IPS-NIHi11 (cell line): ENCODE measurements at places on chromosomes 4 and X.

DNA sequence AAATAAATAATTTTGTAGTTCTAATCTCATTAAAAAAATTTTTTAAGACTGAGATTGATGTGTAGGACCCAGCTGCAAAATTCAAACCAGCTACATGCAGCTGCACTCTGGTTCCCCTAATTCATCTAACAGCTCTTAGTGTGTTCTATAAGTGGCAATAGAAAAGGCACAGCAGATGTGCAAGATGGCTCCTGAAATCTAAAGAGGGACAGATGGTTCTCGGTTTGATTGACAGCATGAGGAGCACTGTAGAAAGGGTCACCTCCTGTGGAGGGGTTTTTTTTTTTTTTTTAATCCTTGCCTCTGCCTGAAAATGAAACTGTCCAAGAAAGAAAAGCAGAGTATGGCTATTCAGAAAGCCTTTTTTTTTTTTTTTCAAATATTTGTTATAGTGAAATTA, 16.9 kb upstream of the OCIAD1 start:
- no peak for DNase-seq

- DNase-seq: no peak
Observed at GRCh38 chr4:16250661-16251365, 24.5 kb upstream of the TAPT1 start.

DNA sequence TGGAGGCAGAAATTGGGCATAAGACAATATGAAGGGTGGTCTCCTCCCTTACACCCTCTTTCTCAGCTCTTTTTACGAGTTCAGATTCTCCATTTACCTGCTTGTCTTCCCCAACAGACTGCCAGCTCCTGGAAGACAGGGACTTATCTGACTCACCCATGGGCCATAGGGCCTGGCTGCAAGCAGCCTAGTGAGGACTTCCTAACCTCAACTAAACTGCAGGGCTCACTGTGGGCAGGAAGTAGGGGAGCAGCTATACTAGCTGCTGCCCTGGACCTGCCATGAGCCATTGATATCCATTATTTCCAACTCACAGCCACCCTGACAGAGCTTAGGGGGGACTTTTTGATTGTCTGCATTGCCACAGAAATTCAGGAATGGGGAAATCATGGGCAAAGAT, 11.5 kb upstream of the ZNF718 start:
- DNase-seq: no peak

- no peak for DNase-seq
Observed at GRCh38 chr4:68750555-68750954, 65.2 kb upstream of the UGT2B10 start.

GRCh38 chr4:62130637-62131036, 930.5 kb downstream of the ADGRL3 start:
- DNase-seq: no peak

DNA sequence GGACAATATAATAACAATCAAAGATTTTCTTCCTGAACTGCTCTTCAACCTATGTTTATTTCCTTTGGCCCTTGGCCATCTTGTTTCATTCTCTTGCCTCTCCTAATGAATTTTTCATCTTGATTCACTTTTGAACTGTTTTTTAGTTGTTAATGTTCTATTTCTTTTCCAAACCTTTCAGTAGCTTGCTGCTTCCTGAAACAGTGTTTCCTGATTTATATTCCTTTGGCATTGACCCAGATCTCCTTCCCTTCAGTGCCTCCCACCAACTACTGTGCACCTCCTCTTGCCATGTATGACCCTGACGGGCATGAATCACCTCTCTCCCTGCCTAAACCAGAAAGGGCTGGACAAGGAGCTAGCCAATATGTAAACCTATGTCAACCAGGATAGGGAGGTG, 25.6 kb upstream of the SPP1 start:
- no peak for DNase-seq

- no peak for DNase-seq
Observed at GRCh38 chr4:37665333-37666320, 20.5 kb downstream of the RELL1 start.

- no peak for DNase-seq
Observed at GRCh38 chrX:119007189-119007770, 32.9 kb downstream of the LONRF3 start.

- no peak for DNase-seq
Observed at GRCh38 chr4:71648448-71648847, 135.4 kb downstream of the GC start.

GRCh38 chrX:17737986-17738713, 857 bp downstream of the SCML1 start:
- peak; percentile 6 for DNase-seq

DNA sequence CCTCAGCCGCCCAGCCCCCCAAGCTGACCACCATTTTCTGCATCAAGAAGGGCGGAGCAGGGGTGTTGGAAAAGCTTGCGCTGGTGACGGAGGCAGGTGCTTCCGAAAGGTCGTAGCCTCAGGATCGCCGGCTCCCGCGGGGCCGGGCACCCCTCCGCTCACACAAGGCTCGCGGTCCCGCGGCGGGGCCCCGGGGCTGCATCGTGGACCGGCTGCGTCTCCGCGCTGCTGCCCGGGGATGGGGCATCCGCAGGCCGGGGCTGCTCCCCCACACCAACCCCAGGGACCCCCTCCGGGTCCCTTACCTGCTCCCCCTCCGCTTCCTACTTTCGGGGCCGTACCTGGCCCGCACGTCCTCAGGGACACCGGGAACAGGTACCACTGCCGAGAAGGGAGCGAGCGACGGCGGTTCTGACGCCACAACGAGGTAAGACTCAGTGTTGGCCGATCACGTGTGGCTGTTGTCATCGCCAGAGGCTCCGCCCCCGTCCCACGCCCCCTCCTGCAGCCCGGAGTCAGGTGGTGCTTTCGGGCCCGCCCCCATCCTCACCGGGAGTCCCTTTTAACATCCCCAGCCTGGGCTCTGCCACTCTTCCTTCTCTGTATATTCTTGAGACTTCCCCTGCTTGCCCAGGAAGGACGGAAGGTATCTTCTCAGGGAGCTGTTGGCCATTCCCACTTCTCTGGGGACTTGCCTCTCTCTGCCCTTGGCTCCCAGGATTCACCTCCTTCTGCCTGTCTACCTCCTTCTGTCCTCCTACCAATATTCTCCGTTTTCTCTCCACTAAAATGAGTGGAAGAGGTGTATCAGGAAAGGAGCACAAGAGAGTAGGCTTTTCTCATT, at the start of gene BEX2:
Gene BEX2, minus strand, starts transcription at position 436 of the 844 bp plus-strand sequence. CDS start 1,014 bp downstream, outside the sequence.
- DNase-seq: peak; percentile 87

GRCh38 chr4:14985161-14985560, 17.1 kb upstream of the CPEB2 start:
- no peak for DNase-seq

DNA sequence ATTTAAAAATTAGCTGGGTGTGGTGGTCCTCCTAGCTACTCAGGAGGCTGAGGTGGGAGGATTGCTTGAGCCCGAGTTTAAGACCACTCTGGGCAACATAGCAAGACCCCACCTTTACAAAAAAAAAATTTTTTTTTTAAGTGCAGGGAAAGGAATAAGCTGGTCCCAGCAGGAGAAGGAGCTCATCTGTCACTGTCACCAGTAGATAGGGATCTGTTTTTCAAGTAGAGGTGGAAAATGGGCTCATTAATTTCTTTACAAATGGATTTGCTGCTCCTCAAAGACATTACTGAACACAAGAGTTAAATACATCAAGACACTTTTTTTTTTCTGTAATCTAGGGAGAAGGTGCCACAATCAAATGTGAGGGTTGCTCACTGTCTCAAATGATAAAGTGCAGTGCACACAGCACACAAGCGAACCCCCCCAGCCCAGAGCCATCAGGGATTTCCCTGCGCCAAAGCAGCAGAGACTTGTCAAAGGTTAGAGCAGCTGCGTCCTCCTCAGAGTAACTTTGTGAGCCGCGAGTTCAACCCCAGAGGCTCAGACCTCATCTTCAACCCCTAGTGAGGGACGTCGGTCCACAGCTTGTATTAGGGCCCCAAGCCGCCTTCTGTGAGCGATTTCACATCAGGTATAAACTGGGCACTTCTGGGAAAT, 14.3 kb upstream of the MTNR1A start:
- no peak for DNase-seq

DNA sequence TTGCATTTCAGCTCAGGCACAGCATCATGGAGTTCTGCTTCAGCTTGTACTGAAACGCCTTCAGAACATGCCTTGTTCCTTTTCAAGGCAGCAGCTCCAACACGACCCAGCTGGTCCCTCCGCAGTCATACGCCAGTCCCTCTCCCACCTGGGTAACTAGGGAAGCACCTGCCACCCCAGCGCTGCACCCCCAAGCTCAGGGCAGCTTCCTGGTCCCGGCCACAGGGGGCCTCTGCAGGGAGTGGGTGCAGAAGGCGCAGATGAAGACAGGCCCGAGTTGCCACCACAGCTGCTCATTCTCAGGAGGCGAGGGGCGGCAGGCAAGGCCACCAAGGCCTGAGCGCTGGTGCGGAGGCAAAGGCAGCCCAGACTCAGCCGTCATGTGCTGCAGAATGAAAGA, 21.8 kb downstream of the WDR1 start:
- no peak for DNase-seq

DNA sequence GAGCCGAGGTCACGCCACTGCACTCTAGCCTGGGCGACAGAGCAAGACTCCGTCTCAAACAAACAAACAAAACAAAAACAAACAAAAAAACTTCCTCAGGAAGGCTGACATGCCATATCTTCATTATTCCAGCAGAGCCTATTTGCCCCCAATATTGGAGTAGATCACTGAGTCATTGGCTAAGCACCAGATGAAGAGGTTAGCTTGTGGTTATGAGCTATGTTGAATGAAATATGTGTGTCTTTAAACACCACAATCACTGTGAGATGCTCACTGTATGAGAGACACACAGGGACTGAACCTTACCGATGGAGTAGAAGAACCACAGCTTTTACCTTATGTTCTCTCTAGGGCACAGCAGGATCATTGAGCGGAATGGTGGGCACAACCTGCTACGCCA, 122.1 kb upstream of the EOLA2 start:
- DNase-seq: no peak

DNA sequence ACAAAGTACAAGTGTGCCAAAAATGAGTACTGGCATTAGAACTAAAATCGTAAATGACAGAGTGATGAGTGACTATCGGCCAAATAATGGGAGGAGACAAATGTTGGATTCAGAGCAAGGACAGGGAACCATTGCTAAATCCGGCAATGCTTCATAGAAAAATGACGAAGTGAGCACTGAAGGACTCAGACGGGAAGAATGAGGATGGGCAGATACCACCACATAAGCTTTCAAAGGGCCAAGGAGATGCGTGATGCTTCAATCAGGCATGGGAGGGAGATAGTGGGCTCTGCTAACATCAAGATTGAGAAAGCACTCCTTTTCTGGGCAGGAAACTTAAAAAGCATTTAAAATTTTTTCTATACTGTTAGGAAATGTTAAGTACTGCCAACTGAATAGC, 21.6 kb downstream of the RBBP7 start:
- no peak for DNase-seq

GRCh38 chr4:30717208-30718020, 2.8 kb upstream of the PCDH7 start:
- DNase-seq: peak; percentile 70

GRCh38 chr4:76969495-76969894, 19.9 kb downstream of the SEPTIN11 start:
- no peak for DNase-seq
